NCI-H1105 (cell line): ENCODE measurements at places on chromosomes 16 and 17.

GRCh38 chr17:58338841-58339754 is 10.5 kb upstream of the TSPOAP1 start:
- no peak for DNase-seq

GRCh38 chr17:48513666-48514455 is 16.9 kb downstream of the HOXB1 start:
- no peak for DNase-seq

GRCh38 chr16:24289166-24289700 is 33.1 kb downstream of the CACNG3 start:
- no peak for DNase-seq

- no peak for DNase-seq
Observed at GRCh38 chr17:70215656-70216055, 46.3 kb downstream of the KCNJ2 start.

- DNase-seq, result no peak
Observed at GRCh38 chr17:4839965-4840892, 7.1 kb downstream of the MINK1 start.

GRCh38 chr16:58847902-58848661 is 114.0 kb upstream of the GOT2 start:
- DNase-seq, result no peak

- no peak for DNase-seq
Observed at GRCh38 chr17:12097326-12097725, 76.6 kb downstream of the MAP2K4 start.

DNA sequence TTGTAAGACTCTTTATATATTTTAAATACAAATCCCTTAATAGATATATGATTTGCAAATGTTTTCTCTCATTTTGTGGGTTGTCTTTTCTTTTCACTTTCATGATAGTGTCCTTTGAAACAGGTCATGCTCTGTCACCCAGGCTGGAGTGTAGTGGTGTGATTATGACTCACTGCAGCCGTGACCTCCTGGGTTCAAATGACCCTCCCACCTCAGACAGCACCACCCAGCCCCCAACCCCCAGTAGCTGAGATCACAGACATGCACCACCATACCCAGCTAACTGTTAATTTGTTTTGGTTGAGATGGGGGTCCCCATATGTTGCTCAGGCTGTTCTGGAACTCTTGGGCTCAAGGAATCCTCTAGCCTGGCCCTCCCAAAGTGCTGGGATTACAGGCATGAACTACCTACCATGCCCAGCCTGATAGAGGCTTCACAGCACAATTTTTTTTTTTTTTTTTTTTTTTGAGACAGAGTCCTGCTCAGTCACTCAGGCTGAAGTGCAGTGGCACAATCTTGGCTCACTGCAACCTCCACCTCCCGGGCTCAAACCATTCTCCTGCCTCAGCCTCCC is 18.5 kb upstream of the TMIGD1 start:
- no peak for DNase-seq

DNA sequence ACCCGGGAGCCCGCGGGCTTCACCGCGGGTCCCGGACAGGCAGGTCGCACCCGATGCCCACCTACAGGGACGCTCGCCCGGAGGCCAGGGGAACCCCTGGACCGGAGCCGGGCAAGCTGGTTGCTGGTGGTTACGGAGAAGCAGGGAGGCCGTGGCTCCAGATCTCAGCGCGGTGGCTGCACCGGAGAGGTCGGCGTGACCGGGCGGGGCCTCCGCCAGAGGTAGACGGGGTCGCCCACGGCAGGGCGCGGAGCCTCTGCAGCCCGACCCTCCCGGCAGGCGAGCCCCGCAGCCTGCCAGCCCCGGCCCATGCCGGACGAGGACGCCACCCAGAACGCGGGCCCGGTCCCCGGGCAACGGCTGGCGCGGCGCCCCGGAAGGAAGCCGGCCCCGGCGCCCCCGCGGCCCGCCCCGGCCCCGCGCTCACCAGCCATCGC is 341 bp downstream of the PCYT2 start:
- DNase-seq, result no peak
